ENCODE measurements at places on chromosomes 5 and 9.

DNA sequence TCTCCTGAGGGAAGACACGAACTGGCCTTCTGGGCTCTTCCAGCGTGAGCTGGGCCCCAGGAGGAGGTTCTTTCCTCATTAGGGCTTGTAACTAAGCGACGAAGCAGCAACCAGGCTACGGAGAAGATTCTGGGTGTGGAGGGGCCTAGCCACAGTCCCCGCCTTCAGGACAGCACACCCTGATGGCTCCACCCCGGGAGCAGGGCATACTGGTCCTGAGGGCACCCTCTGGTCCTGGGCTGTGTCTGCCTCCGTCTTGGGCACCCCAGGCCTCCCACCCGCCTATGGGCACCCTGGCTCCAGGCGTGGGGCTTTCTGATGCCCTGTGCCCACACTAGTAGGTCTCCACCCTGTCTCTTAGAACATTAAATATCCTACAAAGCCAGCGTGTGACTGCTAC is 136.4 kb downstream of the OLFM1 start:
- DNase-seq: no peak

GRCh38 chr9:135591506-135592330 is 30.2 kb downstream of the PAEP start:
- no peak for DNase-seq

- no peak for DNase-seq
Measured at GRCh38 chr9:120921661-120922181, 4.9 kb downstream of the TRAF1 start.

- no peak for DNase-seq
Measured at GRCh38 chr9:96646081-96646991, 8.8 kb downstream of the PRXL2C start.

DNA sequence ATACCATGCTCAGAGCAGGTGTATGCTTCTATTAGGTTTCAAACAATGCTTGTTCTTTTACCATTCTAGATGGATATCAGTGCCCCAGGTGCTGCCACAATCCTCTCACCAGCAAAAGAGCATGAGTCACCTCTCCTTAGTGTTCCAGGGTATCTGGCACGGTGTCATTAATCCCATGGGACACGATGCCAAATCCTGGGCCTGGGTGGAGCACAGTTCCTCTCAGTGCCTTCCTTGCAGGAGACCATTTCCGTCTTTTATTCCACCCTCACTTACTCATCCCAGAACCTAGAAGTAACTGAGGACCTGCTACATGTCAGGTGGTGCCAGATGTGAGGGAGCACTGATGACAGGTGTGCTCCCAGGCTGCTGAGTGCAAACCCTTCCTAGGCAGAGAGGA is 1.3 kb upstream of the OR13J1 start:
- DNase-seq: peak; percentile 87

DNA sequence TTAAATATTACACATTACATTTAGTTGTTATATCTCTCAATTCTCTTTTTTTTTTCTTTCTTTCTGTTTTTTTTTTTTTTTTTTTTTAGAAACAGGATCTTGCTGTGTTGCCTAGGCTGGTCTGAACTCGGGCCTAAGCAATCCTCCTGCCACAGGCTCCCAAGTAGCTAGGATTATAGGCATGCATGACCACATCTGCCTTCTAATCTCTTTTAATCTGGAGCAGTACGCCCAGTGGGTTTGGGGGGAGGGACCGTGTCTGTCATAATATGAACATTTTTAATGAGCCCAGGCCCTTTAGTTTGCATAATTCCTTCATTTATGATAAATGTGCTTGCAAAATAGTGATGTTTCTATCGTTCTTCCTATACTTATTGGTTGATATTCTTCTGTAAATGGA is 10.3 kb downstream of the RHOBTB3 start:
- no peak for DNase-seq

Data from HT-29 (cell line).